ENCODE measurements at places on chromosomes 3 and 15.

- no peak for DNase-seq
Measured at GRCh38 chr3:24545887-24546286, 51.2 kb upstream of the THRB start.

DNA sequence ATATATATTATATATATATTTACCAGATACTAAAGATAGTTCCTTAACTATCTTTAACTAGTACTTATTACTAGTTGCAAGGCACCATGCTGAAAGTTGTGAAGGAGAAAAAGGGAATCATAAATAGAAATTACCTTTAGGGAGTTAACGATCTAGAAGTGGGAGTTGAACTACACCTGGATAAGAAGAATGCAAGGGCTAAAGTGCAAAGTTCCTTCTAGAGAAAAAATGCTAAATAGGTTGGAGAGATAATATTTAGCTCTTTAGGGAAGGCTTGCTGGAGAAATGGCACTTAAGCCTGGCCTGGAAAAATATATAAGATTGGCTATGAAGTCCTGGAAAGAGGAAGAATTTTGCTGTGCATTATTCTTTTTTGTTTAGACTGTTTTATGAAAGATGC, 130.6 kb upstream of the IGSF10 start:
- DNase-seq: no peak

DNA sequence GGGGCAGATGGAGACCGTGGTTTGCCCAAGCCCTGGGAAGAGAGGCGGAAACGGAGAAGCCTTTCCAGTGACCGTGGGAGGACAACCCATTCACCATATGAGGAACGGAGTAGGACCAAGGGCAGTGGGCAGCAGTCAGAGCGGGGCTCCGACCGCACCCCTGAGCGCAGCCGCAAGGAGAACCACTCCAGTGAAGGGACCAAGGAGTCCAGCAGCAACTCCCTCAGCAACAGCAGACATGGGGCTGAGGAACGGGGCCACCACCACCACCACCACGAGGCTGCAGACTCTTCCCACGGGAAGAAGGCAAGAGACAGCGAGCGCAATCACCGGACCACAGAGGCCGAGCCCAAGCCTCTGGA, 2.0 kb downstream of the RBM15B start:
- no peak for DNase-seq

DNA sequence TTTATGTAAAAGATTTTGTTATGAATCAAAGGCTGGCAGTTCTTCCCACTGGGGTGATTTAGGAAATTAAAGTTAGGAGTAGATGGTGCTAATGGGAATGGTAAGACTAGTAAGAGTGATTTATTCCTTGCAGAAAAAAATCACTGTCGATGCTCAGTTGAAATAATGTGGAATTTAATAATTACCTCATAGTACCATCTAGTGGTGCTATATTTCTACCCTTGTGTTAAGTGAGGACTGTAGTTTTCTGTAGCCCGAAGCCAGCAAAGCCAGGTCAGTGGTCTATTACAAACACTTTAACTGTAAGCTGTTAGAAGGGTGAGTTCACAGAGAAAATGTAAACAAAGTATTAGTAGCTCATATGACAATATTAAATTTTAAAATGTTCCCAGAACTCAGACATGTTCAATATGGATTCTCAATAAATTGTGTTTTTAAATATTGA, 39.5 kb upstream of the GOLGA8J start:
- DNase-seq: peak; percentile 44

GRCh38 chr15:77856705-77857346, 220.7 kb downstream of the TBC1D2B start:
- DNase-seq: no peak

GRCh38 chr3:115828401-115828800, 205.1 kb downstream of the GAP43 start:
- DNase-seq: no peak

DNA sequence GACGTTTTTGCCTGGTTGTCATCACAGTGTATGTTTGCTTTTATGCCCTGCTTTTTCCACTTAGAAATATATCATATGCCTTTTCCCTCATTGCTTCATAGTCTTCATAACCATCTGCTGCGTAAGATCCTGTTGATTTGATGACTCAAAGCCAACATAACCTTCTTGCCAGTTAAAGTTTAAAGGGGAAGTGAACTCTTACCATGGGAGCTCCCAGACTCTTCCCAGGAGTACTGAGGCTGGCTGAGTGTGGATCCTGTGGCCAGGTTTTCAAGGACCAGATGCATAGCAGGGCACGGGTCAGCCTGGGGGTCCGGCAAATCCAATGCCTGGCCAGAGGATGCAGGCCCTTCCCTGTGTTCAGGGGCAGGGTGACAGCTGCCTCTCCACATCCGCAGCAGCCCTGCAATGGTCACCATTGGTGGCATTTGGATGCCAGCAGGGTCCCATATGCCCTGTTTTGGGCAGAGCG, 42.0 kb upstream of the SACM1L start:
- DNase-seq: peak; percentile 77

GRCh38 chr3:174049472-174049871, 651.9 kb downstream of the NLGN1 start:
- no peak for DNase-seq

- DNase-seq: no peak
Measured at GRCh38 chr3:53102601-53103147, 27.6 kb downstream of the RFT1 start.

DNA sequence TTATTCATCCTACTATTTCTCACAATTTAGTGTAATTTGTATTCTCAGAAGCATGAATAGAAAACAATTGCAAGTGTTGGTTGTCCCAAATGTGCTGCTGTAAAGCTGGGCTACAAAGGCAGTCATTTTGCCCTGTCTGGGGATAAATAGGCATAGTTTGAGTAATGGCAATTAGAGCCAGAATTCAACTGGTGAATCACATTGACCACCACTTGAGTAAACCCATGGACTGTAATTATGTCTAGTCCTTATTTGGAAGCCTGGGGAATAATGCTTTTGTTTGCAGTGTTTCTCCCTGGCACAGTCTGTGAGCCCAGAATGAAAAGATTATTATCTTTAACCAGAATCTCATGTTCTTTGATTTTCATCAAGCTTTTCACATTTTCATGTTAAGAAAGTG, 30.5 kb upstream of the CHL1 start:
- DNase-seq: no peak

DNA sequence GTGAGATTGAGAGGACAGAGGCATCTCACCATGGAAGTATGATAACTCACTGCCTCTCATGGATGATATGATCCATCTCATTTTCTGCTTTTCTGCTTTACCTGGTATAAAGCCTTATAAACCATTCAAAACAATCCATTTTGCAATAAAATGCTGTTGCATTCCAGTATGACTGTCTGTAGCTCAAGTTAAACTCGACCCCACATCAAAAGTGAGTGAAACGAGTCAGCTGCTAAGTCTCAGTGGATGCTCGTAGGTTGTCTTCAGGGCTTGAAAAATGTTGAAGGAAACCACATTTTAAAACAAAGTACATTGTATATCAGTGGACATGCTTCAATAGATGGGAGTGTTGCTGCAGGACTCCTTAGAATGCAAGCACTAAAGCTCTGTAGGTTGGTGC, 839.0 kb downstream of the TUSC7 start:
- DNase-seq: peak; percentile 45

- DNase-seq: no peak
Measured at GRCh38 chr3:38597502-38598060, 51.9 kb downstream of the SCN5A start.

DNA sequence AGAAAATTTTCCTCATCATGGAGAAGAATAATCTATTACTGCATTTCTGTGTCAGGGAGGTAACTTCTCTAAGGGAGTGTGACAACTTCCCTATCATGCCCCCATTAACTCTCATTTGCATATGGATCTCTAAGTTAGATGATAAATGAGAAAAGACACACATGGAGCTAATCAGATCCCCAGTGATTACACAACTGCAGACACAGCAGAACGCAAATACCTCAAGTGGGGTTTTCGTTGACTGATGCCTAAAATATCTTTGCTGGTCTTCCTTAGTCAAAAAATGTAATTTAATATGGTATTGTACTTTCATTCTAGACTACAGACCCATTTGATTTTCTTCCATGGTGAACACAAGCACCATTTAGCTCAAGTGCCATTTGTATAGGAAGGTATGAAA, 630.5 kb downstream of the TBL1XR1 start:
- no peak for DNase-seq

DNA sequence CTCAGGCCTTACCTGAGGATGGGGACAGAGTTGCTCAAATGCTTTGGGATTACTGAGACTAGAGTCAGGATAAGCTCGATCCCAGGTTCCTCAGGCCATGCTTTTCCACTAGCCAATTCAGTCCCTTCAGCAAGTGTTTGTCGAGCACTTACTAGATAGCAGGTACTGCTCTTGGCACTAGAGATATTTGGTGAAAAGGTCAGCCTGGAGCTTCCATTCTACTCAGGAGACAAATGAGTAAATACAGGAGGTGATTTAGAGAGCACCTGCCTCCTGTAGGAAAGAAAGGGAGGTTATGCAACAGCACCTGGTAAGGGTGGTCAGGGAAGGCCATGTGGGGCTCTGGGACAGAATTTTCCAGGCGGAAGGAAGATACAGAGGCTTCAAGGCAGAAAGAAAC, 99.9 kb downstream of the CACNA1D start:
- DNase-seq: no peak

GRCh38 chr3:192409838-192410683, 317.3 kb downstream of the FGF12 start:
- DNase-seq: peak; percentile 72

DNA sequence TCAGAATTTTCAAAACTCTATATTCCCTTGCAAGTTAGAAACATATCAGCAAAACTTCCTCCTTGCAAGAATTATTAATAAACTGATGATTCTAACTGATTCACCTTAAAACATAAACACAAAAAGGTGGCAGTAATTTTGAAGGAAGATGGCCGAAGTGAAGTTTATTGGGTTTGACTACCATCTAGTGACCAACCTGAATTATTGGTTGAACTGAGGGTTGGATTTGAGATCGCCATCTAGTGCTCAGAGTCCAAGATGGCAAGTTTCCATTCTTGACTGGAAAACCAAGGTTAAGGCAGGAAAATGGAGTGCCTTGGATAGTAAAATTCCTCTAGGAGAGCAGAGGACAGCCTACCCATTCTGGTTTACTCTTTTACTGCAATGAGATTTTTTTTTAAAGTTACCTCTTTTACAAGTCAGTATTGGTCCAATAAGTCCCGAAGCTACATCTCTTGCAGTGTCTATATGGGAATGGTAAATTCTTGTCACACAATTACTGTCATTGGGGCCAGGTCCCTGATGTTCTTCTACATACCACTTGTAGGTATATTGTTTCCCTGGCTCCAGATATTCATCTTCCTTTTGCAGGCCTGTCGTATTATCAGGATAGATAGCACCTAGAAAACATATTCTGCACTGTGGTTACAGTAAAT, 51.6 kb upstream of the CP start:
- peak; percentile 87 for DNase-seq

- DNase-seq: no peak
Measured at GRCh38 chr15:23518104-23518503, 47.4 kb upstream of the MKRN3 start.

- no peak for DNase-seq
Measured at GRCh38 chr15:68232937-68233336, 3.4 kb upstream of the CLN6 start.

DNA sequence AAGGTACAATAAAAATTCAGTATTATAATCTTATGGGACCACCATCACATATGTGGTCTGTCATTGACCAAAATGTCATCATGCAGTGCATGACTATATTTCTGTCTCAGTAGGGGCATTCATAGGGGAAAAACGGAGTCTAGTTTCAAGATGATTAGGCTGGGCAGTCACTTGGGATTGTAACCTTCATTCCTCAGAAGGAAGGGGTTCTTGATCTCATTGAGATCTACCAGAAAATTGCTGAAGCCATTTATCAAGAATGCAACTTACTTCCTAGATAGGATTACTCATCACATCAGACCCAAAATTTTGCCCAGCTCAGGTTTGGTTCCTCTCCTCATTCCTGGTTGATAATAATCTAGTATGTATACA, 37.3 kb downstream of the BTD start:
- no peak for DNase-seq
